ENCODE measurements at places on chromosomes 2 and 18. TPM values are rescaled to one million over a fixed set of nuclear protein-coding genes. Genes with fewer than 3 reads are reported as not detected.

DNA sequence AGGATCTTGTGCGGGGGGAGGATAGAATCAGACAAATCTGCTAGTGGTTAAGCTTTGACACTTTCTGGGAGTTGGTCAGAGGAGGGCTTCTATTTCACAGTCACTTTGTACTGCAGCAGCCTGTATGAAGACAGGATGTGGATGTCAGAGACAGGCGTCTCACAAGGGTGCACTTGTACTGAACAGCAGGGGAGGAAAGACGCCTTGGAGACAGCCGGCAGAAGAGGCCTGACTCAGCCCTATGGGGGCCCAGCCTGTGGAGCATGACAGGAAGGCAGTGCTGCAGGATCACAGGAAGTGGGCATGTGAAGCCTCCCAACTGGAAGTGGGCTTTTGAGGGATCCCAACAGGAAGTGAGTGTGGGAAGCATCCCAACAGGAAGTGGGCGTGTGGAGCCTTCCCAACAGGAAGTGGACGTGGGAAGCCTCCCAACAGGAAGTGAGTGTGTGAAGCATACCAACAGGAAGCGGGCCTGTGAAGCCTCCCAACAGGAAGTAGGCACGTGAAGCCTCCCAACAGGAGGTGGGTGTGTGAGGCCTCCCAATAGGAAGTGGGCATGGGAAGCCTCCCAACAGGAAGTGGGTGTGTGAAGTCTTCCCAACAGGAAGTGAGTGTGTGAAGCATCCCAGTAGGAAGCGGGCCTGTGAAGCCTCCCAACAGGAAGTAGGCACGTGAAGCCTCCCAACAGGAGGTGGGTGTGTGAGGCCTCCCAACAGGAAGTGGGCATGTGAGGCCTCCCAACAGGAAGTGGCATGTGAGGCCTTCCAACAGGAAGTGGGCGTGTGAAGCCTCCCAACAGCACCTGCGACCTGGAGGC, 212.3 kb downstream of the SNTG2 start:
- peak; percentile 79 for DNase-seq

GRCh38 chr2:12105180-12105579, 358.7 kb downstream of the LPIN1 start:
- no peak for DNase-seq

GRCh38 chr2:151552287-151552686, 142.6 kb downstream of the RIF1 start:
- DNase-seq: no peak

- peak; percentile 54 for DNase-seq
These were observed 156.2 kb upstream of the NDUFV2 start for GRCh38 chr18:8946066-8946838.

GRCh38 chr2:196783431-196784094, 15.9 kb downstream of the GTF3C3 start:
- DNase-seq: peak; percentile 53

- no peak for DNase-seq
These were observed 58.9 kb downstream of the CIB4 start for GRCh38 chr2:26581991-26582842.

DNA sequence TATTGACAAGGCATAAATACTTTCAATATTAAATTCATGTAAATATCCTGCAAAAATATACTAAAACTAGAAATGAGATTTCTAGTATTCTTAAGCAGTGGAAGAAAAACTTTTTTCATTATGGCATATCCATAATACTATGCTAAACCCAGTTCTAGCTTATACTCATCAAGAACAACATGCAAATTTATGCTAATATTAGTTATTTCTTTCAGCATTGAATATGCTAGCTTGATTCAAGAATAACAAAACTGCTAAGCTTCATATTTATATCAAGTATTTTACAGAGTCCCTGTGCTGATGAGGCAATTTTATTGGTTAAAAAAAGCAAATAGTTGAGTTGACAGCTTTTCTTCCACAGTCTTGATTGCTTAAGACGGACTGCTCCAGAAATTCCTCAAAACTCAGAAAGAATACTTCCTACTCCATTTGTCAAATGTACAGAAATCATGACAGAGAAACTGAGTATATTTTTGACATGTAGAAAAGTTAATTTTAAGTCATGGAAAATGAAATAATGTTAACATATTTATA, 105.0 kb downstream of the PIGN start:
- DNase-seq: no peak

GRCh38 chr2:240139011-240139441, 1.4 kb downstream of the OTOS start:
- no peak for DNase-seq

DNA sequence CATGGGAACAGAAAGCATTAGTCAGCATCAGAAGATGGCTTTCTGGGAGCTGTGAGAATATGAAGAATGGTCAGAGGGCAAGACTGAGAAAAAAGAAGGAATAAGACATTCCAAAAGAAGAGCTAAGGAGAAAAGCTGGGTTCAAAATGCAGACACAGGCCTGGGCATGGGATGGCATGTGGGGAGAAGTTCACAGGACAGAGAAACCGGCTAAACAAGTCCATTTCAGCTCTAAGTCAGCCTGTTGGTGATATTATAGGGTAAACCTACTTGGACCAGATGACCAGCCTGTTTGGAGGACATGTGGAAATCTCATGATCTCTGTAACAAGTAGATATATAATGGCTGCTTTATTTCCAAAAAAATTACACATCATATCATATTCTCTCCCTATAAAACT, 91.7 kb upstream of the MEIS1 start:
- DNase-seq: no peak

DNA sequence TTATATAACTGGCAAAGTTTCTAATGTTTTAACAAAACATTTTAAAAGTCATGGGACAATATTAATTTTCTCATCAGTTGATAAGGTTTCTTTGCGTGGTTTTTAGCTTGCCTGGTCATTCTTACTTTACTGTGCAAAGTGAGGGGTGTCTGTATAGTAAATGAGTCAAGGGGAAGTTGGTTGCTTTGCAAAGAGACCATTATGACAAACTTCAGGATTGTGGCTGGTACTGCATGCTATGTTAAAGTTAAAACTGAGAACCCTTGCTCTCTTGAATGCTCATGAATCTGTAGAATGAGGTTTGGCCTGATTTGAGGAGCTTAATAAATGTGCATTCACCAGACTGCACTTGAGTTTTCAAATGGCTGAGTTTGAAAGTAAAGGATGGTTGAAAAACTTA, 47.0 kb downstream of the COL4A4 start:
- no peak for DNase-seq

DNA sequence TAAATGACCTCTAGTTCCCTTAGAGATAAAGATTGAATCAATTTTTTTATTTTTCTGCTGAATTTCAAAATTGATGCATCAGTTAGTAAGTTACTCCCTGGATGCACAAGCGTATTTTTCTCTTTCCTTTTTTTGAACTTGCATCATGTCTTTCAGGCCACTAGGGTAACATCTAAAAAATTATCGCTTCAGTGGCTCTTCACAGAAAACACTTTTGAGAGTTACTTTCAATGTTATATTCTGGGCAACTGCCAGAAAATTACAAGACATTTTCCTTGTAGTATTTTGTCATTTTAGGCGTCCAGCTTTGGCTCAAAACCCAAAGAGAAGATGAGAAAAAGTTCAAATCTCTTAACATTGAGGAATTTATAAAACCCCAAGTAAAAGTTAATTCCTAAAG, 59.8 kb downstream of the DSEL start:
- no peak for DNase-seq

The PXDN gene
- 173 TPM for total RNA-seq

Measured in Daoy (cell line).